ENCODE measurements at places on chromosomes 4 and X.
A peak's percentile ranks its signal among the peaks of the same experiment; 100 is the strongest.

DNA sequence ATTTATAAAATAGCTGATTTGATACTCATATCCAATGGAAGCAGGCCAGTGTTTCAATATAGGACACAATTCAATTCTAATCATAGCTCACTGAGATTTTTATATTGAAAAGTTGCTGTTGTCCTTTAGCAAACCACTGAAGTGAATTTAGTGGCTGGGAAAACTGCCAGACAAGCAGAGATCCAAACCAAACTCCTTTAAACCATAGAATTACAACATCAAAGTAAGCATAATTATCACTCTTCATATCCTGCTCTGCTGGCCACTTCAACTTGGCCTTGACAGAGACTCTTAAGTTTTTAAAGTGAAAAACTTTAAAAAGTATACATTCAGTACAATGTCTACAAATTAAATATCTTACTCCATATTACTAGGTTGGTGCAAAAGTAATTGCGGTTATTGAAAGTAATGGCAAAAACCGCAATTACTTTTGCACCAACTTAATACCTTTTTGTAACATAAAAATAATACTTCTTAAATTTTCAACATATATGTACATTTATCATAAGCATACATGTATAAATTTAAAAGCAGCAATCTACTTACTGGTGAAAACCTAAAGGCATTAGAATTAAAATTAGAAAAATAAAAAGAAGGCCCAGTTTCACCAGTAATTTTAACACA lies 433.0 kb downstream of the PCDH10 start:
- no peak for DNase-seq

DNA sequence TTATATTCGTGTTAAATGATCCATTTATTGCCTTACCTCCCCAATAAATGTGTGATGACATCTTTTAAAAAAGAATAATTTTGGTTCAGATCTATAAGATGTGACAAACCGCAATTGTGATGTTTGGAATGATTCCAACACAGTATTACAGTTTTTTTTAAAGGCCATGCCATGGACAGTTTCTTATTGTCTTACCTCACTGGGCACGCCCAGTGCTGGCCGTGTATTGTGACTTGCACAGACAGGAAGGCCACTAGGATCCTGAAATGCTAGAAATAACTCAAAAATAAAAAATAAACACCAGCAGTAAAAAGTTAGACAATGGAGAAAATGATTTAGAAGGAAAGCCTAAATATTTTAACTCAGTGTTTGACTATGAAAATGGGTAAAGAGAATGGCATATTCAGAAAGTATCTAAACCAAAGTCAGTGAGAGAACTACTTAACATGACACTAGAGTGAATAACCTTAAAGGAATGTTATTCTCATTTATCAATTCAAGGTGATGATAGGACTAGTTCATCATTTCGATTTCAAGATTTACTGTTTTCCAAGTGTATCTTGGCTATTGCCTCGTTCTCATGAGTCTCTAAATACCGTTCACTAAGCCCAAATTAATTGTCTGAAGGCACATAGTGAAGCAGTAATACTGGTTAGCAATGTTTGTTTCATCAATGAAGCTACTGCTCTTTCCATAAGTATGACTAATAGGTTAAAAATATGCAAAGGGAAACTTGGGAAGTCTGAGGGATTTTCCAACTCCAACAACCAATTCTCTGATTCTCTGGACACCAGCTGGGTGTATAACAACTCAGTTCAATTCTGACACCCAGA lies 46.1 kb upstream of the VEGFC start:
- DNase-seq, result no peak

DNA sequence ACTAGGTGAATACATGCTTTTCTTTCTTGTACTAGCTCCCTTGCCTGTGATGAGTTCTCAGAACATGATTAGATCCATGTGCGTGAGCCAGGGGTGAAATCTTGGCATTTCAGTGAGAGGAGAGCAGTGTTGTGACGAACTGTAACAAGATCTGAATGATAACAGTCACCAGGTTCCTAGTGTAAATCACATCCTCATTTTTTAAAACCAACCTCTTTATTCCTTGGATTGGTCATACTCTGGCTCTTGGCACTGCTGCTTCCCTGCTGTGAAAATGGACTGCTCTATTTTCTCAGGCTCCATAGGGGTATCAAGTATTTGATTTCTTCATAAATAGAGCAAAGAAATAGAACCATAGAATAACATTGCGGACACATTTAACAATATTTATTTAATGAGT lies 206.3 kb downstream of the SLC4A4 start:
- DNase-seq, result no peak

DNA sequence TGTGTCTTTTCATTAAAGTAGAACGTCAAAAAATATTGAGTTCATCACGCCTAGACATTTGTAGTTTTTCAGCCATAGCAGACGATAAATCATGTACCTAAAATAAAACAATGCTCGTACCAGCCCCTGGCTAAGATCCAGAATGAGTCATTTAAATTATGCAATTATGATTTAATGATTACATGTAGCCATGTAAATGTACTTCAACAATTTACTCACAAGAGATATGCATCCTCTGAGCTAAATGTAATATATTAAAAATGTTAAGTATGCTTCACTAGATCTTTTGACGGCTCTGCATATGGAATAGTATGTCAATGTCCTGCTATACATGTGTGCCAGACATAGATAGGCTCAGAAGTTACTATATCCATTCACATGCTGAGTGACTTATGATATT lies 1077.8 kb downstream of the ARAP2 start:
- peak; percentile 23 for DNase-seq
